Right ventricle myocardium inferior (tissue), 1 donor: ENCODE measurements at places on chromosomes 7 and 10. TPM values are rescaled to one million over a fixed set of nuclear protein-coding genes. Genes with fewer than 3 reads are reported as not detected.

DNA sequence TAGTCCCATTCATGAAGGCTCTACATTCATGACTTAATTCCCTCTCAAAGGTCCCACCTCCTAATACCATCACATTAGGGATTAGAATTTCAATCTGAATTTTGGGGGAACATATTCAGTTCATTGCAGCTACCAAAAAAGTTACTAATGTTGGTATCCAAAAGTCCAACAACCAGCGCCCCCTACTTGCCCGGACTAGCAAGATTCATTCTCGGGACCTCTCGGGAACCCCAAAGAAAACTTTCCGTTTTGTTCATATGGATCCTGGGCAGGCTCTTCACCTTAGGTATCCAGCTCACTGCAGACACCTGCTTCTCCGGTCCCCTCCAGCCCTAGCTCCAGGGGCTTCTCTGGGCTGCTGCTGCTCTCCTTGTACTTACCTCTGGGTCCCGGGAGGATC, 8.9 kb upstream of the GRK5 start:
- no peak for DNase-seq

DNA sequence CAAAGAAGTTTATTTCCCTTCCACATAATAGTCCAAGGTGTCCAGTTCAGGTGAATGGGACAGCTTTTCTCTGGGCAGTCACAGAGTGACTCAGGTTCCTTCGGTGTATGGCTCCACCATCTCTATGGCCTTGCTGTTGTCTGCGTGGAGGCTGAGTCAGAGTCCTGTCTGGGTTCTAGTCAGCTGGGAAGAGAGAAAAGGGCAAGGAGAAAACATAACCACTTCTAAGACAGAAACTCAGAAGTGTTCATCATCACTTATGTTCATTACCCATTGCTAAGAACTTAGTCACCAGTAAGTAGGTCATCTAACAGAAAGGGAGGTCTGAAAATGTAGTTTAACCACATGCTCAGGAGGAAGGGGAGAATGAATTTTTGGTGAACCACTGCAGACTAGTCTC, 32.4 kb upstream of the CCDC7 start:
- no peak for DNase-seq

GRCh38 chr7:149217570-149217969, 21.9 kb upstream of the ZNF212 start:
- no peak for DNase-seq

- no peak for DNase-seq
Measured at GRCh38 chr10:102122450-102122849, 2.3 kb upstream of the LDB1 start.

- no peak for DNase-seq
Measured at GRCh38 chr10:117342641-117343040, 32.6 kb downstream of the PDZD8 start.

- no peak for DNase-seq
Measured at GRCh38 chr7:135102372-135102771, 45.5 kb upstream of the TMEM140 start.

GRCh38 chr10:58016614-58017013, 251.1 kb downstream of the IPMK start:
- DNase-seq: no peak

SPDYE5 gene
- total RNA-seq: not detected

SPAM1 gene
- not detected for total RNA-seq

NYAP1 gene
- 0.54 TPM for total RNA-seq

PNLIPRP3 gene
- total RNA-seq: not detected

CALN1 gene
- not detected for total RNA-seq

NME8 gene
- total RNA-seq: not detected
